ENCODE measurements at places on chromosomes 4 and X.

GRCh38 chr4:120555058-120555457 is 367.5 kb downstream of the PRDM5 start:
- no peak for DNase-seq

DNA sequence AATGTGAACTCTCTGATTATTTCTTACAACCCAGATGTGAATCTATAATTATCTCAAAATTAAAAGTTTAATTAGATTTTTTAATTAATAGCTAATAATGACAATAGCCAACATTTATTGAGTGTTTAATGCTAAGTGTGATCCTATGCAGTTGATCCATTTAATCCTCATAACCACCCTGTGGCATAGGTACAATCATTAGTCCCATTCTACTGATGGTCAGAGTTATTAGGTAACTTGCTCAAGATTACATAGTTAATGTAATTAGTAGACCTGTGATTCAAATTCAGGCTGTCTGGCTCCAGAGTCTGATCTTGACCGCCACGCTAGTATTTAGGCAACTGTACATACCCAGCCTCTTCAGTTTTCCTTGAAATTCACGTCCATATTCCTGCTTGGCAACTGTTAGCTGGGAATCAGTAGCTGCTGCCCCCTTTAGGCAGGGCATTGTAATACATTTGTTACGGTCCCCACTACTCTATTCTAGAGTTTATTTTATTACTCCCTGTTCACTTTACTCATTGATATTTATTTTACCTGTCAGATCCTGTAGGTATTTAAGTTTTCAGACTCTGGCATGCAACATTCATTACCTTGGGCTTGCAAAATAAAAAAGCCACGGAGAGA is 20.6 kb upstream of the TEC start:
- DNase-seq = no peak

GRCh38 chr4:54439831-54440243 is 210.7 kb downstream of the PDGFRA start:
- no peak for DNase-seq

DNA sequence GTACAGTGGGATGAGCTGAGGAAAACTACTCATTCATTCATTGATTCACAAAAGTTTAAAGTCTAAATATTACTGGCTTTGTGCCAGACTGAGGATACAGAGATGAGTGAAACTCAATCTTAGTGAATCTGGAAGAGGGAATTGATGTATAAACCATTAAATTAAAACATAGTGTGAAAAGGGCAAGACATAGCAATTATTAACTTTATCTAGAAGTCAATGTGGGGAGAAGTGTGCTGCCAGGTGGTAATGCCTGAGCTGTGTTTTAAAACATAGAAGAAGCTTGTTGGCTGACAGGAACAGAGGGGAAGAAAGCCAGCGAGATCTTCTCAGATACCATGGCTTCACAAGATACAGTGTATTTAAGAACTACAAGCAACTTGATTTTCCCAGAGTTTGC is 153.4 kb downstream of the BMPR1B start:
- no peak for DNase-seq

DNA sequence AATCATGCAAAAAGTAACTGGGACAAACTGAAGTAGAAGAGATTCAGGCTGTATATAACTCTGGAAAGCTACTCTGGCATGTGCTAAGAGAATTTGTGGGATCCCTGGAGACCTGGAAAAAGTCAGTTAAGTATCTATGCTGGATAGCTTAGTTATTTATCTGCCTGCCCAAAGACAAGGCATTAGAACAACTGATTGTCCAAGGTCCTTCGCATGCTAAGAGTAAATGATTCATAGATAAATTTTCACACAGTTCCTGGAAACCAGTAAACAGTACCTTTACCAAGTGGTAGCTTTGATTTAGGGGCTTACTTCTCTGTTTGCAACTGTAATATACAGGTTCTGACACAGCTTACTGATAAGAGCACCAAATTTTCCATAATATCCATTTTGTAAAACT is 104.8 kb downstream of the ATP11C start:
- no peak for DNase-seq

GRCh38 chr4:76947369-76947768 is 2.2 kb upstream of the SEPTIN11 start:
- no peak for DNase-seq

DNA sequence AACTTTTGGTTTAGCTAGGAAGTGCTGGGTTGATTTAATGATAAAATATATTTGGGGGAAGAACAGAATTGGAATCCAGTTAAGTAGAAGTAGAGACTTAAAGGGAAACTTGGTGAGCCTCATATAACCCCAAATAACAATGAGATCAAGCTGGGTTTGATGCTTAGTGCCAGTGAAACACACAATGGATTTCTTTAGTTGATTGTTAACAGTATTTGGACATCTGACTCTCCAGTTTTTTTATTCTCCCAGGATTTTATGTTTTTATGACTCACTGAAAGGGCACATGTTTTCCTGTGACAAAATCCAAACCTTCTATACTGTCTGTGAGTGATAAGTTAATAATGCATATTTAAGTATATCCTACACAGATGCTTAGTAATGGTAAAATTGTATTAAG is 2.7 kb upstream of the NEUROG2 start:
- DNase-seq = no peak

DNA sequence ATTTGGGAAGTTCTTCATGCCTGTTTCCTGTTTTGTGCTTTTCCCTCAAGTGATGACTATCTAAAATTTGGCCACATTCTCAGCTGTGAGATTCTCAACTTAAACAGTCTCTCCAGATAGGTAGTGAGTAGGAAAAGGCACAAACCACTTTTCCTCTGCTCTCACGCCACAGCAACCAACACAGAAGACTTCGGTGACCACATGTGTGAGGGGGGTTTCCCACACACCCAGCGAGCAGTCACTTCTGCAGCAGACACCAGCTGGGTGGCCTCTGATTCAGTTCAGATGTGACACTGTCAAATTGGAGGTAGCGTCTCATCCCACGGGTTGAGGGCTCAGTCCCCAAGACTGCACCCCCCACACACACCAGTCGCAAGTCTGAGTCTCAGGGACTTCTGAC is 25.1 kb upstream of the CLDN34 start:
- DNase-seq = peak; percentile 2

DNA sequence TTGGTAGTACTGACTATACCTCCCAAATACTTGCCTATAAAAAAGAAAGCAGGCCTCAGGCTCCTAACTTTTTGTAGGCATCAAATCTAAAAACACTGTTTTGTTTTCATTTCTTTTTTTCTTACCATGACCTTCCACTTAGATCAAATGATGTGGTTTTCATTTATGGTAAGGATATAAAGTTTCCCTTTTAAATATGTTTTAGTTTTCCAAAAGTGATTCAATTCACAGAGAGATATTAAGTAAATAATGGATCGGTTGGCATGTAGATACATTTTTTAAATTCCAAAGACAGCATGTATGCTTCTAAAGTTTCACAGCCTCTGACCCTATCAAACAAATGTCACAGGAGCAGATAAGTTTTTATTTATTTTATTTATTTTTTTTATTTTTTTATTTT is 23.9 kb downstream of the EFHC2 start:
- DNase-seq = no peak

- no peak for DNase-seq
Measured at GRCh38 chrX:65502618-65503017, 32.0 kb downstream of the LAS1L start.

GRCh38 chrX:130304587-130305368 is 34.9 kb upstream of the SLC25A14 start:
- no peak for DNase-seq

- no peak for DNase-seq
Measured at GRCh38 chr4:73612032-73612431, 8.2 kb downstream of the RASSF6 start.

DNA sequence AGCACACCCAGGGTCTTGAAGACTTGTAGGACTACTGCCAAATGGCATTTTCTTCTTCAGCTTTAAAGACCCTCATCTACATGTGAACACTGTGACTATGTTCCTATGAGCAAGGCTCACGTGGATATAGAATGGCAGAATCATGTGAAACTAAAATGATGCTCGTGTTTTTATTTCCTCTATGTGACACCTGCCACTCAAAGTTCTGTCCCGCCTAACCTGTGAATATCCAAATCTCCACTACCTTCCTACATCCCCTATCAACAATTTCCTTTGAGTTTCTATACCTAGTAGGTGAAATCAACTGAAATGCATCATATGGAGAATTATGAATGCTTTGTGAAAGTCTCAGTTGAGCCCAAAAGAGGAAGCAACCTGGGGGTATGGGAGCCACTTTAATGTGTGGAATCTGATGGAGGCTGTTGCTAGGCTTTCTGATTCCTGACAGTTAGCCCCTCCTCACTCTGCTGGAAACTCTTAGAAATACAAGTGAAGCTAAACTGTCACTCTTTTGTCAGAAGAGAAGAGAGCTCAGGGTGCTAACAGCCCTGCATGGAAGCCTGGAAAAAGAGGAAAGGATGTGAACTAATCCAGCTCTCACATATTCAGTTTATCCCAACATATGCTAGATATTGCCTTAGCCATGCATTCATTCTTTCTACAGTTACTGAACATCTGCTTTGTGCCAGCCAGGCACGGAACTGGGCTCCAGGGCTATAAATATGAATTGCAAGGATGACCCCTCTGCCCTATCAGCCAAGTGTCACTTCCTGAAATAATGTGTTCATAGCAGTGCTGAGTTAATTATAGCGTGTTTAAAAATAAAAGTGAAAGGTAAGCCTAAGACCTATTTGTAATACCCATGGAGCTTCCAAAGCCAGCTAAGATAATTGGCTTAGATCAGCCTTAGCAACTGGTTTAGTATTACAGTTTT is 11.0 kb downstream of the LHFPL1 start:
- DNase-seq = no peak

DNA sequence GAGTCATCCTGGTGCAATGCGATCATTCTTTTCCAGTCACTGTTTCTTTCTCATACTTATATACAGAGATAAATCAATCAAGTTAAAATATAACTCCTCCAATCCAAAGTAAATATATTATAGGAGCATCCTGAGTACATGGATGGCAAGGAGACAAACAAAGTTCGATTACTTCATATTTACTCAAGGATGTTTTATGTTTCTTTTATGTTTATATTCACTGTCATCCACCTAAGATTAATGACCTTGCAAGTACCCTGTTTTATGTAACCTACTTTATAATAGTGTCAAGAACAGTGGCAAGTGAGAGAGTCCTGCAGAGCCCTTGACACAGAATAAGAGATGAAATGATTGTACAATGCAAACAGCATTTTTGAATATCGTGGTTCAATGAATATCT is at the start of gene UGT2B11:
Gene UGT2B11 (minus strand): TSS at position 33 of the 400 bp plus-strand sequence. CDS start 26 bp downstream, at position 7.
- DNase-seq = no peak

- DNase-seq = no peak
Measured at GRCh38 chr4:108024085-108024877, 34.6 kb downstream of the HADH start.

GRCh38 chr4:54709400-54709799 is 51.6 kb downstream of the KIT start:
- peak; percentile 12 for DNase-seq

GRCh38 chrX:124300405-124300804 is 32.1 kb upstream of the TEX13D start:
- DNase-seq = no peak

GRCh38 chr4:79598801-79599200 is 190.8 kb upstream of the GK2 start:
- DNase-seq = no peak

DNA sequence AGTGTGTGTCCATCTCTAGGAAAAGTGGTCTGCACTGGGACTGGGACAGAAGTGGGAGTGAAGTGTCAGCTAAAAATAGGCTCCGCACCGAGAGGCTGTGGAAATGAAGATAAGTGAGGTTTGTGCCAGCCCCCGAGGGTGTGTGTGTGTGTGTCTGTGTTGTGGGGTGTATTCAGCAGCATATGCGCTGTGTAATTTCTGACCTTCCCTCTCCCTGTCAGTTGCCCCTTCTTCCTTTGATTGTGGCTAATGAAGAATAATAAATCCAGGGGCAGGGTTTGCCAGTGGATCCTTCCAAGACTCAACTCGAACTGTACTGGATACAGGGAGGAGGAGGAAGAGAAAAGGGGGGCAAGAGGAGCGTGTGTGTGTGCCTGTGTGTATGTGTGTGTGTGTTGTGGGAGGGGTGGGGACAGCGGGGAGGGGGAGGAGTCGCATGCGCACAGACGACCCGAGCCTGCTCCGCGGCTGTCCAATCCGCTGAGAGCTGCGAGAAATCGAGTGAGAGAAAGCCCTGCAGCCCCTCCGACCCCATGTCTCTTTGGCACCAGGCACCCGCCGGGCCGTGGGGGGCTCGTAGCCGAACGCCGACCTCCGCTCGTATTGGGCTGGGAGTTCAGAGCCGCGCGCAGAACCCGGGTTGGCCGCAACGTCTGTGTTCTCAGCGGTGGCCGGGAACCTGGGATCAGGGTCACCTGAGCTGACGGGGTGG is 916 bp upstream of the POU4F2 start:
- no peak for DNase-seq

- DNase-seq = no peak
Measured at GRCh38 chrX:24229400-24229879, 79.9 kb downstream of the ZFX start.

GRCh38 chr4:3065551-3065950 is 8.8 kb downstream of the HTT-AS start:
- no peak for DNase-seq

GRCh38 chr4:4854649-4855295 is 4.7 kb upstream of the MSX1 start:
- DNase-seq = no peak

- no peak for DNase-seq
Measured at GRCh38 chr4:111977419-111977965, 167.8 kb upstream of the FAM241A start.

DNA sequence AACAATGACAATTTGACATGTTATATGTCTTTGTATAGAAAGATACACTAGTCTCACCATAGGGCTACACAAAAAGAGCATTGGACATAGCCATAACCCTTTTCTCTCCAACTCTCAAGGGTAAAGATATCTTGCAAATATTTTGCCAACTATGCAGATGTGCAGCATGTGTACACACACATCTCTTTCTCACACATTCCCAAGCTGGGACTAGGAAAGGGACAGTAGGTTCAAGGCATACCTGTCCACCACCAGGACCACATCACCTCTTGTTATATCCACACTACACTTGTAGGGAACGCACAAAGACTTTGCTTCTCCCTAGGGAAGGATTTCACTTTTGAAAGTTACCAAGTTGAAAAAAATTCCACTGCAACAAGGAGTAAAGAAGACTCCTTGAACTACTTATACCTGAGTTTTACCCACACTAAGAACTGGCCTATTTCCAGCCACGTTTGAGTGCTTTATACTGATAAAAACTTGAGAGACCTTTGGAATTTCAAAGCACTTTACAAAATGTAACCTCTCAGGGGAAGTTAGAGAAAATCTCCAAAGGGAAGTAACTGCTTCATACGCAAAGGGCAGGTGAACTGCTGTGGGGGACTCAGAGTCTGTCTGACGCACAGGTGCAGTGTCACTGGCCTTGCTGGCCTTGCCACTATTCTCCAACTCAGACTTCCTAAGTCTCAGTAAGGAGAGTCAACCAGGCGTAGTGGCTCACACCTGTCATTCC is 36.9 kb downstream of the NR3C2 start:
- no peak for DNase-seq

Data from effector memory CD4-positive, alpha-beta T cell (primary cell).